A549 treated with Hydrocortisone at 1 μM for 4 hours (cell line): ENCODE measurements at places on chromosomes 7 and 10. TPM values are rescaled to one million over a fixed set of nuclear protein-coding genes. Genes with fewer than 3 reads are reported as not detected.

Gene KCNH2
- 2.9 to 3.6 TPM (median 3.3 TPM) in 5 replicates for total RNA-seq

Gene PARP12
- total RNA-seq, result 18.3 to 20.5 TPM (median 20.0 TPM) in 5 replicates

Gene COL26A1
- total RNA-seq, result 0.41 to 0.67 TPM (median 0.59 TPM) in 5 replicates

Gene GRM3
- not detected in 5 replicates for total RNA-seq

Gene RGS10
- 47.3 to 56.1 TPM (median 52.7 TPM) in 5 replicates for total RNA-seq

Gene SPOCK2
- total RNA-seq, result 0.29 to 0.53 TPM (median 0.37 TPM) in 5 replicates

Gene TMEM209
- total RNA-seq, result 11.2 to 18.8 TPM (median 13.7 TPM) in 5 replicates

Gene HHEX
- 10.7 to 12.2 TPM (median 11.7 TPM) in 5 replicates for total RNA-seq

Gene NKX1-2
- 0.03 TPM in 4 of 5 replicates, not detected in the other for total RNA-seq

Gene SORBS1
- 0.38 to 0.58 TPM (median 0.48 TPM) in 5 replicates for total RNA-seq

Gene ZNF503
- total RNA-seq, result 6.7 to 9.0 TPM (median 8.5 TPM) in 5 replicates

Gene DRGX
- total RNA-seq, result 0.03 to 0.08 TPM (median 0.06 TPM) in 3 of 5 replicates, not detected in the others

Gene CTAGE4
- total RNA-seq, result 0.03 TPM in 1 of 5 replicates, not detected in the others

Gene RINT1
- total RNA-seq, result 13.2 to 19.2 TPM (median 14.5 TPM) in 5 replicates

Gene NUTM2B
- total RNA-seq, result 0.17 to 0.52 TPM (median 0.36 TPM) in 5 replicates

Gene CABCOCO1
- total RNA-seq, result 0.13 to 0.79 TPM (median 0.14 TPM) in 5 replicates

Gene EMX2
- not detected in 5 replicates for total RNA-seq

Gene AKR1C4
- total RNA-seq, result 0.10 to 0.32 TPM (median 0.30 TPM) in 5 replicates

Gene GSDME
- total RNA-seq, result 35.8 to 52.7 TPM (median 45.8 TPM) in 5 replicates

Gene VSIR
- 30.8 to 38.0 TPM (median 36.7 TPM) in 5 replicates for total RNA-seq

Gene RELN
- total RNA-seq, result 0.01 to 0.15 TPM (median 0.01 TPM) in 4 of 5 replicates, not detected in the other

Gene UBTD1
- 15.5 to 22.8 TPM (median 20.0 TPM) in 5 replicates for total RNA-seq

Gene WIPF3
- 0.43 to 0.59 TPM (median 0.51 TPM) in 5 replicates for total RNA-seq
